Stimulated activated naive CD4-positive, alpha-beta T cell treated with Interleukin-2 at 50 U/mL for 16 hours (primary cell): ENCODE measurements at places on chromosomes 3 and 15.
A peak's percentile ranks its signal among the peaks of the same experiment; 100 is the strongest.

- no peak for DNase-seq
Observed at GRCh38 chr15:31871166-31871886, 159.0 kb upstream of the CHRNA7 start.

DNA sequence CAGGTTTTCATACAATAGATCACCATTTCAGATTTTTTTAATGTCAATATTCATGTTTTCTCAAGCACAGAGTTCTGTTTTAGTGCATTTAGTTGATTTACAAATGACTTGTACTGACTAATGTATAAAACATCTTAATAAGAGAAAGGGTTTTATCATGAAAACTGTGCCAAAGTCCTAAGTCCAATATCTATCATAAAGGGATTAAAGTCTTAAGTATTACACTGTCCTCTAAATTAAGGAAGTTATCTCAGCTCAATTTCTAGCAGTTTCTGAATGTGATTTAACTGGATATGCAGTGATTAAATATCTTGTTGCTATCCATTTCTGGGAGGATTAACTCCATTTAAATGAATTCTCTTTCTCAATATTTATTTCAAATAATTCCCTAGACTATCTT, 381.1 kb upstream of the CNTN4 start:
- no peak for DNase-seq

DNA sequence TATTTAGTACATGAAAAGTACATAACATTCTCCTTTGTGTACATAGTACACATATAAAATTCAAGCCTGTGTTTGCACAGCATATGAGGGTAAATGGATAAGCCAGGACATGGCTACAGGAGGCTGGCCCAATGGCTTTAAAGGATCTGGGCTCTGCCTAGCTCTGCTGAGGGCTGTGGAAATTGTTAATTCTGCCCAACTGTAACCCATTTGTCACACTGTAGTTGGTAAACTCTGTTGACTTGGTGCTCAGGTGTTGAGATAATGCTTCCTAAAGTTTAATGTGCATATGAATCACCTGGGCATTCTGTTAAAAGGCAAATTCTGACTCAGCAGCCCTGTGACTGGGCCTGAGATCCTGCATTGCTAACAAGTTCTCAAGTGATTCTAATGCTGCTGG, 196.5 kb upstream of the ZPLD1 start:
- no peak for DNase-seq

DNA sequence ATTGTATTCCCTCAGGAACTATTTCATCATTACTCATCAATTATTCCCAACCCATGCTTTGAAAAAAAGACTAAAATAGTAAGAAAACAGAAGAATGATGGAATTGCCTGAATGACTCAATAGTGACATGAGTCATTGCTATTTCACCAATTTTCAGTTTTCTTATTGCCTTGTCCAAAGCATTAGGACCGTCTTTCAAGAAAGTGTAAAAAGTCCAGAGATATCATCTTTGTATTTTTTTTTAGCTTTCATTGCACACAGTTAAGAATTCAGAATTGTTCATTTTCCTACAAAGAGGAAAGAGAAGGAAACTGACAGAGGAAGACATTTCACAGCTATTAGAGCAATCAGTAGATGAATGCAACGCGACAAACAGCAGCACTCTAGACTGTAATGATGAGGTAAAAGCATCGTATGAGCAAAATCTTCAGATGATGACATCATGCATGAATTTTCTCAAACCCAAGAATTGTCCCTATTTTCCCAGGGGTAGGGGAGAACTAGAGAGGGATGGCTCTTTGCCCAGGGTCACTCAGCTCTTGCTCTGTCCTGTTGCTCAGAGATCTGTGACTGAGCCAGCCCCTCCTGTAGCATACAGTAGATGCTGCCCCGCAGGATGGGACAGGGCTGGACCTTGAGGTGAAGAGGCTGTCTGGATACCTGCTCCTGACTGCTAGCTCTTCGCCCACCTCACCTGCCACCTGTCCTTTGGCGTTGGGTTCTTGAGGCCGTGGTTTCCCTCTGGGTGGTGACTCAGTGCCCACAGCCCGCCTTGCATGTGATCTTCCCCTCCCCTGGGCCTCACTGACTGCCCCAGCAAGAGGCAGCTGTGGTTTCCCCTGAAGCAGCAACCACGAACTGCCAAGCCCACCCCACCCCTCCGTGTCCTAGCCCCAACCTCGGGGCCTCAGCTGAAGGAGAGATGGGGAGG, 84.8 kb downstream of the PPCDC start:
- DNase-seq = peak; percentile 68

GRCh38 chr15:38324939-38325647, 72.5 kb downstream of the SPRED1 start:
- DNase-seq = no peak

GRCh38 chr3:71578054-71578751, 5.3 kb downstream of the FOXP1 start:
- DNase-seq = no peak

DNA sequence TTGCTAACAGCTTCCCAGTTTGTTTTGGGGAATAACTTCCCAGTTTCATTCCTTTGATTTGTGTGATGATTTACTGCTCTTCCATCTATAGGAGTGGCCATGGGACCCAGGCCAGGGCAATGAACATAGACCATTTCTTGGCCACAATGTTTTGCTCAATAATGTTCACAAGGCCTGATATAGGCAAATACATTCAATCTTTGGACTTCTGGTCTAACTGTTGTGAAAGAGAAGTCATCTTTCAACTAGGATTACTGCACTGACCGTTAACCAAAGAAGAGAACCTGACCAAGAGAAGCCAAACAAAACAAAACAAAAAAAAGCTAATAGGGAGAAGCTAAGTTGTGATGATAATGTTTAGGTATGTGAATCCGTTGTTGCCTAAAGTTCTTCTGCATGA, 221.8 kb upstream of the SUCLG2 start:
- no peak for DNase-seq

GRCh38 chr15:80597076-80597475, 98.0 kb upstream of the ABHD17C start:
- no peak for DNase-seq

DNA sequence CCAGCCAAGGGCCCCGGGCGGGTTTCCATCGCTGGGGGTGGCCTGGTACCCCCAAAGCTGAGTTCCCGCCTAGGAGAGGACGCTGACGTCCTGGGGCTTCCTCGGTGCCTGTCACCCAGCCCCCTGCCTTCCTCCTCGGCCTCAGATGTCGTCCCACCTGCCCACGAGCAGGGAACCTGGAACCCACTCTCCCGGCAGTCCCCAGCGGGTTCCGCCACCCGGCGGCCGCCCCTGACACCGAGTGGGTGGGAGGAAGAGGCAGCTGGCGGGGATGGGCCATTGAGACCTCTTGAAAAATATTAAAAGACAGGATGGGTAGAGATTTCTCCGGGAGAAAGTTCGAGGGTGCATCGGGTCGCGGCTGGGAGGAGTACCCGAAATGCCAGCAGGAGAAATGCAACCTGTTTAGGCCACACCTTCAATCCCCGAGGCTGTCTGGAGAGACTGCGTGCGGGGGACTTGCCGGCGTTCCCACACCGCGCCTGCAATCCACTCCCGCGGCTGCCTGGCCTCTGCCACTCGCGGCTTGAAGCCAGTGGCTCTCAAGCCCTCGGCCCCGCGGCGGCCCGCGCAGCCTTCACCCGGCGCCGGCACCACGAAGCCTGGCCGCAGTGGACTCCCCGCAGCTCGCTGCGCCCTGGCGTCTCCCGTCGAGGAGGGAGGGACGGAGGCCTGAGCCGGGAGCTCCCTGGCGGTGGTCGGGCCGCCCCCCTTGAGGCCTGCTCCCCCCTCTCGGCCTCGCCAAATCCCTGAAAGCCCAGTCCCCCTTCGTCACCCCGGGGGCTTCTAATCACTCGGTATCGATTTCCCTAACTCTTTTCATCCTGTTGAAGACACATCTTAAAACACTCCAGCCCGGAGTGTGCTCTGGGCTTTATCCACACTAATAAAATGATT, 8.6 kb upstream of the NR2F2 start:
- no peak for DNase-seq

GRCh38 chr3:185900228-185900627, 37.6 kb downstream of the TRA2B start:
- no peak for DNase-seq
